GF-D8 (cell line): ENCODE measurements at places on chromosomes 1 and 21.

- DNase-seq, result no peak
Measured at GRCh38 chr1:202187041-202187671, 6.4 kb upstream of the LGR6 start.

DNA sequence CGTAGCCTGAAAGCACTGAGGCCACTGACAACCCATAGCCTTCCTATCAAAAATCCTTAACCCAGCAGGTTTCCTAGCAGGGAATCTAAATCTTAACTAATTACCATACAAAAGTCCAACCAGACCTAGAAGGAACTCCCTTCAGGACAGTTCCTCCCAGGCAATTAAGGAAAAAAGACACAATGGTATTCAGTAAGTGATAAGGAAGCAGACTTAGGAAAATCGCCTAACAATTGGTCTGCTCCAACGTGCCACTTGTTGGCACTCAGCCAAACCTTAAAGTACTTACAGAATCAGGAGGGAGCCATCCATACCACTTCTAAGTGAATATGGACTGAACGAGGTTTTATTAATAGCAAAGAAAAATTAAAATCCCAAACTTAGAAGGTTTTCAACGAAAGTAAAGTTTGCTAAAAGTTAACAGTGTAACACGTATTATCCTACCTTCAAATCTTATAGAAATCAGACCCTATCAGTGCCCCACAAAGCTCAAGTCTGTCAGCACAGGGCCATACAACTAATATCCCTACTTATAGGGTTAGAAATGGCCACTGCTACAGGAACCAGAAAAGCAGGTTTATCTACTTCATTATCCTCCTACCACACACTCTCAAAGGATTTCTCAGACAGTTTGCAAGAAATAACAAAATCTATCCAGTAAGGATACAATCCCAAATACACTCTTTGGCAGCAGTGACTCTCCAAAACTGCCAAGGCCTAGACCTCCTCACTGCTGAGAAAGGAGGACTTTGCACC is 29.0 kb downstream of the SPATA6 start:
- DNase-seq, result no peak

GRCh38 chr1:109668123-109668775 is 392 bp downstream of the GSTM2 start:
- no peak for DNase-seq

DNA sequence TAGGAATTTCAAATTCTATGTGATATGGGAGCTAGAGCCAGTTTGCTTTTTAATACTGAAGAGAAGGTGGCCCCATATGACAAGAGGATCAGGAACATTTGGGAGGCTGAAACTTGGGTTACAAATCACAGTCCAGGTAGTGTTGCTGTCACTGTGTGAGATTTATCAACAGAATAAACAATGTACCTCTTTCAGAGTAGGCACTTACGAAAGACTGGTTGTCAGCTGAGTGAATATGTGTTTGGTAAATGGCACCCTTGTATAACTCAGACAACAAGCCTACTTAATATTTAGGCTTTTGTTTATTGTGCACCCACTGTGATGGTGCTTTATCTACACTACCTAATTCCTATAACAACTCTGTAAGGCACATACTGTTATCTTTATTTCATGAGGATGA is 7.4 kb upstream of the HAO2 start:
- no peak for DNase-seq

DNA sequence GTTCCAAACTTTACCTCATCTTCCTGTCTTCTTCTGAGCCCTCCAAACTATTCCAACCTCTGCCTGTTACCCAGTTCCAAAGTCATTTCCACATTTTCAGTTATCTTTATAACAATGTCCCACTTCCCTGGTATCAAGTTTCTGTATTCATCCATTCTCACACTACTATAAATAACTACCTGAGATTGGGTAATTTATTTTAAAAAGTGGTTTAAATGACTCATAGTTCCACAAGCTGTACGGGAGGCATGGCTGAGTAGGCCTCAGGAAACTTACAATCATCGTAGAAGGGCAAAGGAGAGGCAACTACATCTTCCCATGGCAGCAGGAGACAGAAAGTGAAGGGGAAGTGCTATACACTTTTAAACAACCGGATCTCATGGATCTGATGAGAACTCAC is 428.5 kb upstream of the RGS18 start:
- DNase-seq, result no peak

- DNase-seq, result no peak
Measured at GRCh38 chr1:11078631-11079030, 18.8 kb upstream of the SRM start.
